Left ventricle myocardium inferior (tissue), 1 donor: ENCODE measurements at places on chromosomes 5 and 9. TPM values are rescaled to one million over a fixed set of nuclear protein-coding genes. Genes with fewer than 3 reads are reported as not detected.

CARD9 gene
- 1.2 TPM for total RNA-seq

IFNA5 gene
- not detected for total RNA-seq

CCDC180 gene
- 2.4 TPM for total RNA-seq

IFNA2 gene
- not detected for total RNA-seq

DNA sequence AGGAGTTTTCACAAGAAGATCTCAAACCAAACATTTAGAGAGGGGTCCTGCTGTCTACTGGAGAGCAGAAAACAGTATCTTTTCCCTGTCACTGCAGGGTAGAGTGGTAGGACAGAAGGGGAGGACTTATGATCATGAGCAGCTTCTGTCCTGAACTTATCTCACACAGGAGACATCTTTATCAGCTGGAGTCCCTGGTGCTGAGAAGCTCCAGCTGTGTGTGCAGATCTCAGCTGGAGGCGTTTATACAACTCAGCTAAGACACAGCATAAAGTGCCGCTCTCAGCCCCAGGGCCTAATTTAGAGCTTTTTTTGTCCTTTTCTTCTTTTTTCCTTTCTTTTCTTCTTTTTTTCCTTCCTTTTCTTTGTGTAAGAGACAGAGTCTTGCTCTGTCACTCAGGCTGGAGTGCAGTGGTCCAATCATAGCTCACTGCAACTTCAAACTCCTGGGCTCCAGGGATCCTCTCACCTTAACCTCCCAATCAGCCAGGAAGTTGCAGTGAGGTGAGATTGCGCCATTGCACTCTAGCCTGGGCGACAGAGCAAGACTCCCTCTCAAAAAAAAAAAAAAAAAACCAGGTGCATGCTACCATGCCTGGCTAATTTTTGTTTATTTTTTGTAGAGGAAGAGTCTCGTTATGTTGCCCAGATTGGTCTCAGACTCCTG lies 31.9 kb downstream of the CCDC125 start:
- no peak for DNase-seq

KCNV2 gene
- not detected for total RNA-seq

DNA sequence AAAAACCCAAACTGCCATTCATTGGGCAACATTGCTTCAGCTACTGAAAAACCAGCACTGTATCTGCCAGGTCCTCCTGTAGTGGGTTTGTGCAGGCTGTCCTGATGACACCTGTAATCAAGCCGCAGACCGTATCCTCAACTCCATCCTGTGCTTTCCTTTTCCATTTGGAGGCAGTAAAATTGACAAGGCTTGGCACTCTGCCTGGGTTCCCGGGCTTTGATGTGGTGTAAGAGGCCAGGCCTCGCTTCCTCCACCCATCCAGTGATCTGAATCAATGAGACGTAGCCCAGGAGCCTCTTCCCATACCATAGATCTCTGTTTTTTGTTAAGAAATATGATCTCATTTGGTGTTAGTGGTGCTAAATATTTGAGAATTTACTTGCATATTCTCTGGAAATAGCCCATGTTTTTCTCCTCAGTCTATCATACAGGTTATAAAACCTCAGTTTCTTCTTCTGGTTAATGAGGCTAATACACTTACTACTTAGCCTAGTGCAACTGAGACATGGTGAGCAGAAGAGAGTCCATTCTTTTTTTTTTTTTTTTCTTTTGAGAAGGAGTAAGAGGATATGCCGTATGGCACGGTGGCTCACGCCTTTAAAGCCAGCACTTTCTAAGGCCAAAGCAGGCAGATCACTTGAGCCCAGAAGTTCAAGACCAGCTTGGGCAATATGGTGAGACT lies 34.8 kb downstream of the LSM11 start:
- DNase-seq = no peak

UBE2QL1 gene
- 25.5 TPM for total RNA-seq

LHX3 gene
- not detected for total RNA-seq

DNA sequence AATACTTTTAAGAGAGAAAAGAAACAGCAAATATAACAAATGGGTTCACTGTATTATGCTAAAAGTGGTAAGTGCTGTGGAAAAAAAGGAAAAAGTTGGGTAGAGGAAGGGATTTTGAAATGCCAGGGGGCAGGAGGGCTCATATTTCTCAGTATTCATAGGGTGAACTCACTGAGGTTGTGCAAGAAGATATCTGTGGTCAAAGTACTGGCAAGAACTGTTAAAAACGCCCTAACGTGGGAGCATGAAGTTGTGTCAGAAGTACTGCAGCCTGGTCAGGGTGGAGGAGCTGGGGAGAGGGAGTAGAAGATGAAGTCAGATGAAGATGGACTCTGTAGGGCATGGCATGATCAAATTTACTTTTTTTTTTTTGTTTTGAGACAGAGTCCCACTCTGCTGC lies 31.2 kb upstream of the SLC28A3 start:
- no peak for DNase-seq

TIMD4 gene
- not detected for total RNA-seq

DNA sequence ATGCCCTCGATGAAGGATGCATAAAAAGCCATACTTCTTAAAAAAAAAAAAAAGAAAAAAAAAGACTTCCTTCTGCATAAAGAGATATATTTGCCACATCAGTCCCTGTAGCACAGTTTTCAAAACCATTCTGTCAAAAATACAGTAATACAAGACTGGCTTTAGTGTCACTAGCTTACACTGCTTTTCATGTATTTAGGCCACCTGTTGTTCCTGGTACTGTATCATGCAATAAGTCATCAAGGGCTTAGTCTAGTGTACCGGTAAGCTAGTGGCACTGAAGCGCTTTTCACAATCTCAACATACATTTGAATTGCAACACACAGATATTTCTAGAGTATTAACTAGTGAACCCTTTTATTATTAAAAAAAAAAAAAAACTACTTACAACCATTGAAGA lies 231.2 kb downstream of the NFIB start:
- DNase-seq = no peak

IL9 gene
- total RNA-seq = not detected

GRCh38 chr9:137014166-137014565 lies 13.9 kb downstream of the ABCA2 start:
- no peak for DNase-seq

- no peak for DNase-seq
Observed at GRCh38 chr5:141597394-141597793, 21.4 kb downstream of the DIAPH1 start.

CDX1 gene
- total RNA-seq = not detected

DNA sequence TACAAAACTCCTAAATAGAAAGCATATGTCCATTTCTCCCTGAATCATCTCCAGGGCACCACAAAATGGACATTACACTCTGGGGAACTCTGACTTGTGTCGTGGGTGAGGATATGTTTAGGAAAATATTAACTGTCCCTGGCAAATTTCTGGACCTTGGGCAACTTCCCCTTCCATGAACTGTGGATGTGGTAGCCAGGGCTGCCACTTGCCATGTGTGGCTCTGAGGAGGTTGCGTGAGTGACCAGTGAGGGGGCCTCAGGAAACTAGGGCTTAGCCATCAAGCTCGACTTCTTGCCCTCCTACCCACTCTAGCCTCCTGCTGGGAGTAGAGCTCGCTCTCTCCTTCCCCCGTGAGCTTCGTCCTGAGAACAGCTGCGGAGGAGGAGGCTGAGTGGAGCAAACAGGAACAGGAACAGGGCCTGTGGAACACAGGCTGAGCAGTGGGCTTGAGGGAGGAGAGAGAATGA lies 13.8 kb upstream of the STC2 start:
- DNase-seq = no peak

TAF11L5 gene
- total RNA-seq = not detected

PCDHA7 gene
- not detected for total RNA-seq

GDF9 gene
- total RNA-seq = 0.52 TPM

DNA sequence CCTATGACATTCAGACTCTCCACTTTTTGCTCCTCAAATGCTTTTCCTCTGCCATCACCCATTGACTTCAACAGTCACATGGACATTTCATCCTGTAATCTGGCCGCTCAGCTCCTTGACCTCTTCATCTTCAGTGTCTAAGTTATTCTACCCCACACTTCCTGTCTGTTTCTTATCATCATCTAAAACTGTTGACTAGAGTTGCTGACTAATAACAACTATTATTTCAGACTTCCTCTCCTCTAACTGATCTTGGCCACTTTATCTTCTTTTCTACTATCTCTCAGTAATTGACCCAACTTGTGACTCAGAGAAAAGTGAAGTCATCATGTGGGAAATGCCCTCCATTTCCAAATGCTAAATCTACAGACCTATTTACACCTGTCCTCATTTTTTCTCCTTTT lies 254.7 kb upstream of the TRPC7 start:
- no peak for DNase-seq

BARHL1 gene
- not detected for total RNA-seq

UBTD2 gene
- total RNA-seq = 7.6 TPM

TMC1 gene
- total RNA-seq = 0.25 TPM

STKLD1 gene
- not detected for total RNA-seq

DNA sequence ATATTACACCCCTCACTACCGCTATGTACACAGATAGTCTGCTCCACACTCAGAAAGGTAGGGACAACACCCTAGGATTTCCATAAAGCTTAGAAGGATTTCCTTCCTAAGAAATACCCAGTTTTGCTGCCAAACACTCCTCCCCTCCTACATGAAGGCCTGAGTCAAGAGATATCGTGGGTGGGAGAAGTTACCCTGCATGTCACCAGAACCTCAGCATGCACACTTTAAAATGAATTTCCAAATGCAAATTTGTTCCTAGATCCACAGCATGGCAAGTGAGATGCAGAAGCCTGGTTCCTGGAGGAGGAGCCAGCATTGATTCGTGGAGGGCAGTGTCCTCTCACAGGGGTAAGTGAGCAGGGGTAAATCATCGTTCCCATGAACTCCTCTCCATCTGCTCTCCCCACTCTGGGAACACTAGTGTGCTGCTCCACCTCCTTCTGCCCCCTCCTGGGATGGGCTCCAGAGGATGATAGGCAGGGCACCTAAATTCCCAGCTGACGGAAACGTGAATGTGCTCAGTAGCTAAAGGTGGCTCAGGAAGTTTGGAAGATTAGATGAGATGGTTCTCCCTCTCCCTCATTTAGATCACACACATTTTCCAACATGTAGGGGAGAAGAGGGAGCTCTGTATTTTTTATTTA lies 76.7 kb downstream of the PDE4D start:
- no peak for DNase-seq

CNTNAP3B gene
- 8.0 TPM for total RNA-seq

DNA sequence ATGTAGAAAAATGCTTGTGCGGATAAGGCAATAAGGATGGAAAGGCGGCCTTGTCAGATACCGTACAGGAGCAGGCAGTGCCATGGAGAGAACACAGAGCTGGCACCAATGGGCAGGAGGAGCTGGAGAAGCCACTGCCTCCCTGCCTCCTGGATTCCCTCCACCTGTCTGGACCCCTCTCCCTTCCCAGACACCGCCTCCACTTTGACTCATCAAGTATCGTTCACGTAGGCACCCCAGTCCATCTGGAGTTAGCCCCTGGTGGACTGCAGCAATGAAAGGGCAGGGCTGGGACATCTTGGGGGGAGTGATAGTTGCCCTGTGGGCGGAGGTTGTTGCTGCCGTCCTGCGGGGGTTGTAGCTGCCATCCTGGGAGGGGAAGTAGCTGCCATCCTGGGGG lies 232.0 kb downstream of the ROR2 start:
- no peak for DNase-seq

GRCh38 chr5:170249355-170249754 lies 16.6 kb downstream of the C5orf58 start:
- no peak for DNase-seq

PDCD1LG2 gene
- 2.0 TPM for total RNA-seq

DNA sequence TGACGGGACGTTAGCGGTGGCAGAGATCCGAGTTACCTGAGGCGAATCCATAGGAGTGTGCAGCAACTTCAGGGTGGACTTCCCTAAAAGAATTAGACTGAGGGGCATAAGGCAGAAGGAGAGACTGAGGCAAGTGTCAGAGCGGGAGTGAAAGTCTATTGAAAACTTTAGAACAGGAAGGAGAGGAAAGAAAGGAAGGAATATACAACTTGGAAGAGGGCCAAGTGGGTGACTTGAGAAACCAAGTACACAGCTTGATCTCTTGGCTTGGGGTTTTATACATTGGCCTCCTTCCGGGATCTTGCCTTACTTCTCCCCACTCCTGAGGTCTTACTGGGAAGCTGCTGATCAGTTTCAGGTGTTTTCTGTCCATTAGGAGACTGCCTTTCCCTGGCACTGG lies 84.9 kb downstream of the SNX18 start:
- DNase-seq = no peak

DNA sequence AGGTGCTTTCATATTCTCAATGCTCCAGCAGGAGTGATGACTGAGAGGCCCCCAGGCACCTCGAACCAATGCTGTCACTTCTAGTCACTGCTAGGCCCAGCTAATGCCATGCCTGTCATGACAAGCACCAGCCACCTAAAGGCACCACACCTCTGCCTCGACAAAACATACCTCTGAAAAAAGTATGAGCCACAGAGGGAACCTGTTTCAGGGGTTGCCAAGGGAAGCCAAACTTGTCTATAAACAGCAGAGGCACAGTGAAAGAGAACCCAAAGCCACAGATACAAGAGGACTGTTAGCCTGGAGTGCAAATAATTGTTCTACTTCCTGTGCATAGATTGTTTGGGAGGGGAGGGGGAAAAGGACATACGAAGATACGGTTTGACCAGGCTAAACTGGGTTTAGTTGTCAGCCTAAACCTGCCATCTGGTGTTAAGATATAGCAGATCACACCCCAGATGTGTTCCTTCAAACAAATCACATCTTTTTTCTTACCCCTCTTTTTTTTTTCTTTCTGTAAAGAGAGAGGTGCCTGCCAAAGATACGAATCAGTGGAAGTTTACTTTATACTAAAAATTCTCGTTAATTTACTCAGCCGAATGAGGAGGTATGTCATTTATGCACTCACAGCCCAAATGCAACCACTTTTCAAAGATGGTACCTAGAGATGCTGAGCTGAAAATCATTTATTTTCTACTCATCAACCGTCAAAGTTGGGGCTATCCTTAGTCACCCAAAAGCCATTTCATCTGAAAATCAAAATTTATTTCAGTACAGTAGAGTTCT lies 45.7 kb downstream of the BNC2 start:
- no peak for DNase-seq

DNA sequence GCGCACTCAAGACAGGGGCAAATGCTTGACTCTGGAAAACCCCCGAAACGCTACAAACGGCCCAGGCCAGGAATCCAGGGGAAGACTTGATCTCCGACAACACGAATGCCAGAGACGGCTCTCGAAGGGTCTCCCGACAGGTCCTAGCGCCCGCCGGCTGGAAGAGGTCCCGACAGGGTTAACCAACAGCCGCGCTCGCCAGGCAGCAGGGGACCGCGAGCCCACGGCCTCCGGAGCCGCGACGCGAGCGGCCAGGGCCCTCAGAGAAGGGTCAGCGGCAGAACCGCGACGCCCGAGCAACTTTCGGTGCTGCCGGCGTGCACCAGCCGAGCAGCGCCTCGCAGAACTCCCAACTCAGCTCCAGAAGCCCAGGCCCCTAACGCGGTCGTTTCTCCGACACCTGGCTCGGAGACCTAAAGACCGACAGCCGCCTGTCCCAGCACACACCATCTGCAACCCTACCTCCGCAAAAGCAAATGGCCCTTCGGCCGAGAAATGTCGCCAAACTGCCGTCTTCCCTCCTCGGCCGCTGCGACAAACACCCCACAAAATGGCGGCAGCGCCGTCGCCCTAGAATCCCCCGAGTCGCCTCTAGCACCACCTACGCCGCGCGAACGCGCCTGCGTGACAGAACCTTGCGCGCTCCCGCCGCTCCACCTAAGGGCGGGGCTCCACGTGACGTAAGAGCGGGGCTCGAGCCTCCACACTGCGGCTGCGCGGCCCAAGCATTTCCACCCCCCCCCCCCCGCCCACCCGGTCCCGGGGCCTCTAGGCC lies at the start of gene CLK4:
TSS of gene CLK4 (minus strand) at position 567 of the 775 bp plus-strand sequence. CDS start 3,634 bp downstream, outside the sequence.
- peak; percentile 96 for DNase-seq
